ENCODE measurements at places on chromosomes 4 and X.

DNA sequence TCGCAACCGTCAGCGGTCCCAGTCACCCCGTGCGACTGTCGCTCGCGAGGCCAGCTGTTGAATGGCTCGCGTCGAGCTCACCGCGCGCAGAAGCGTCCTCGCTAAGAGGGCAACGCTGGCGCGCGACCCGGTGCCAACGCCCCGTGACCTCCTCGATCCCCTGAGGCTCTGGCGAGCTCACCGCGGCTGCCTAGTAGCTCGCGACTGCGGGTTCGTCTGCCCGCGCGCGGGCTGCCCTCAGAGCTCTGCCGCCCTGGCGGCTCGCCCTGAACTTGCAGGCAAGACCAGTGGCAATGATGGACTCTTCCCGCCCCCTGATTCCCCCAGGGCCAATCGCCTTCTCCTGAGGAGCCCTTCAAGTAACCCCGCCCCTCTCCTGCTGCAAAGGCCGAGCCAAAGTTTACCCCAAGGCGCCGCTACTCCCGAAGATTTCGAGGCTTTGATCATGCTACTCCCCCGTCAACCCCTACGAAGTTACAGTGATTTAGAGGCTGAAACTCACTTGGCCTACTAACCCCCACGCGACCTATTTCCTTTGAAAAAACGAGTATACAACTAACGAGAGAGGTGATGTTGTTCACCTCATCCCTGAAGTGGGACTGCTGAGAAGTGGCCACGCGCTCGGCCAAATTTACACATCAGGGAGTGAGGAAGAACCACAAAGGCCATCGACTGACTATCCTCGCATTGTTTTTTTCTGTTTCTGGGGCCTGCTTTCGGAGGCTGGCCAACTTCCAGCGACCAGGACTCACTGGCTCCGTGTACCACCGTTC lies 37.5 kb downstream of the PGRMC1 start:
- H3K4me1 ChIP-seq, result no peaks in the 10 kb centered on the region
- peaks cover 9% of the 10 kb centered on the region for H3K27me3 ChIP-seq
- DNase-seq, result peak; percentile 13
- no peak overlapping the region for H3K27ac ChIP-seq
- no peaks in the 10 kb centered on the region for H3K36me3 ChIP-seq
- peak overlapping the region; percentile 32 for H3K4me3 ChIP-seq

- H3K4me1 ChIP-seq, result peaks cover 27% of the 10 kb centered on the region
- H3K27ac ChIP-seq, result peak overlapping the region; percentile 97
- peaks cover 11% of the 10 kb centered on the region for H3K27me3 ChIP-seq
- peaks cover 13% of the 10 kb centered on the region for H3K36me3 ChIP-seq
Measured at GRCh38 chr4:145618210-145618931, 814 bp upstream of the MMAA start.

DNA sequence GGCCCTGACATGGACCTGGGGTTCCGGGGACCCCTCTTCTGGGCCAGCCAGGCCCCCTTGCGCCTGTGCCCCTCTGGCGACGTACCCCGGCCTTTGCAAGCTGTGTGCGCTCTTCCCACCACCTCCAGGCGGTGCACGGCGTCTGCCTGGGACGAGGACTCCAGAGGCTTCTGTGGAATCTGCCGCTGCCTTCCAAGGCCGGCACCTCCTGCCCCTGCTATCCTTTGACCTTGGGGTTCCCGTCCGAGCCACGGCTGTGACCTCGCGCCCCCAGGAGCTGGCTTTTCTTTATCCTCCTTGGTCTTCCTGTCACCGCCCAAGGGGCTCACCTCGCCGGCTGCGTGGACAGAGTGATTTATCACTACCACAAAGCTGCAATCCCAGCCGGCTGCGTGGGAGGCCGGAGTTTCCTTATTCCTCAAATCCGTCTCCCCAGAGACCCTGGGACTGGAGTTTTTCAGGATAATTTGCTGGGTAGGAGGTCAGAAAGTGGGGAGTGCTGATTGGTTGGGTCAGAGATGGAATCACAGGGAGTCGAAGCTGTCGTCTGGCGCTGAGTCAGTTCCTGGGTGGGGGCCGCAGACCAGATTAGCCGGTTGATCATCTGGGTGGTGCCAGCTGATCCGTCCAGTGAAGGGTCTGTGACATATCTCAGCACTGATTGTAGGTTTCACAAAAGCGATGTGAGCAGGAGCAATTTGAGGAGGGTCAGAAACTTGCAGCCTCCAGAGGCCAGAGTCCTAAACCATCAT lies 19.8 kb upstream of the PLCXD1 start:
- H3K27me3 ChIP-seq, result no peaks in the 10 kb centered on the region
- H3K36me3 ChIP-seq, result peaks cover 3% of the 10 kb centered on the region
- no peak for DNase-seq
- H3K4me1 ChIP-seq, result no peaks in the 10 kb centered on the region
- no peak overlapping the region for H3K27ac ChIP-seq

DNA sequence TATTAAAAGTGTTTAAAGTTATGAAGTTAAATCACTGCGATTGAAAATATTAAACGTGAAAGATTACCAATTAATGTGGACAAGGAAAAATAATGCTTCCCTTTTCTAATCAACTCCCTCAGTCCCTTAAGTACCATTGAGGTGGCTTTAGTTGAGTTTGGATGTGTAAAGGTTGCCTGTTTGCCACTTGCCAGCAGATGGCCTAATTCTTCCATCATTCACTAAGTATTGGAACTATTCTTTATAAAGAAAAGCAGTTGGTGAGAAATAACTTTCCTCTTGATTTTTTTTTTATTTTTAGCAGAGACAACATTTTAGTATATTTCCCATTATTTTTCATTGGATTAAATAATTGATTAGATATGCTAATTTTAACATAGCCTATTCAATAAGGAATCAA lies 295.9 kb upstream of the TACR3 start:
- no peak overlapping the region for H3K27ac ChIP-seq
- no peaks in the 10 kb centered on the region for H3K27me3 ChIP-seq
- no peak overlapping the region for H3K4me3 ChIP-seq
- no peaks in the 10 kb centered on the region for H3K4me1 ChIP-seq
- no peaks in the 10 kb centered on the region for H3K36me3 ChIP-seq

DNA sequence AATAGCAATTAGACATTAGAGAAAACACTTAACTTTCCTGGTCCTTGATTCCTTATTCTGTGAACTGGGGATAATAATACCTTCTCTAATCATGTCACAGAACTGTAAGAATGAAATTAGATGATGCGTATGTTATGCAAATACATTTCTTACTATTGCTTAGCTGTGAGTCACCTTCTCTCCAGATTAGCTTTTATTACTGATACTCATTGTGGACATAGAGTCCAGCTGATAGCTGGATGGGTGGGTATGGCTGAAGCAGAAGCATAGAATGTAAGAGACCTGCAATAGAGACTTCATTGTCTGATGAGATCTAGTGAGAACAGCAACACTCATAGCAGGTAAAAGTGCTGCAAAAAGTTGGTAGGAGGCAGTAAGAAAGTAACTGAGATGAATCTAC lies 437.2 kb upstream of the ZFP42 start:
- no peak overlapping the region for H3K4me3 ChIP-seq
- no peaks in the 10 kb centered on the region for H3K36me3 ChIP-seq
- H3K4me1 ChIP-seq, result no peaks in the 10 kb centered on the region
- H3K27me3 ChIP-seq, result no peaks in the 10 kb centered on the region
- DNase-seq, result no peak
- H3K27ac ChIP-seq, result no peak overlapping the region

DNA sequence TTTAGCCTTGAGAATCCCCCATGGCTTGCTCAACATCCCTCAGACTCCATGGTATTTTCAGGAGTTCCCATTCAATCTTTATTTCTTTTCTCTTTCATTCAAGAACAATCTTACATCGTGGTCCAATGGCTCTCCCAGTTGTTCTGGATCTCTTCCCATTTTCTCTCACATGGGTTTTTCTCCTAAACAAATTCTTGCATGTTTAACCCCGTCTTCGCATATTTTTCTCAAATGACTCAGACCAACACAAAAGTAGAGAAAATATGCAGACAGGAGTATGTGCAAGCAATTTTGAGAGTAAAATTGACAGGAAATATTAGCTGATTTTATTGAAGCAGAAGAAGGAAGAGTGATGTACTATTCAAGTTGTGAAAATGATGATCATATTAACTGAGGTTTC lies 396.4 kb upstream of the TRAM1L1 start:
- no peaks in the 10 kb centered on the region for H3K4me1 ChIP-seq
- no peaks in the 10 kb centered on the region for H3K36me3 ChIP-seq
- H3K4me3 ChIP-seq, result no peak overlapping the region

DNA sequence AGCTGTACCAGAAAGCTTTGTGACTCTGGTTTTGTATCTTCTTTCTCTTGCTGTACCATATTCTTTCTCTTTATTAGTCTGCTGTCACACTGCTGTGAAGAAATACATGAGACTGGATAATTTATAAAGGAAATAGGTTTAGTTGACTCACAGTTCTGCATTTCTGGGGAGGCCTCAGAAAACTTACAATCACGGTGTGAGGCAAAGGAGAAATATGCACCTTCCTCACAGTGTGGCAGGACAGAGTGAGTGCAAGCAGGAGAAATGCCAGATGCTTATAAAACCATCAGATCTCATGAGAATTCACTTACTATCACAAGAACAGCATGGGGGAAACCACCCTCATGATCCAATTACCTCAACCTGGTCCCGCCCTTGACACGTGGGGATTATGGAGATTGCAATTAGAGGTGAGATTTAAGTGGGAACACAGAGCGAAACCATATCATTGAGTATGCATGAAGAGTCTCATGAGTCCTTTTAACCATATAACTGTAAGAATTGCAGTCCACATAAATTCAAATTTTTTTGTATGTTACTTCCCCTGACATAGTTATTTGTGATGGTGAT lies 67.4 kb upstream of the INPP4B start:
- H3K27ac ChIP-seq, result no peak overlapping the region
- no peaks in the 10 kb centered on the region for H3K36me3 ChIP-seq
- H3K4me1 ChIP-seq, result no peaks in the 10 kb centered on the region

- H3K36me3 ChIP-seq, result no peaks in the 10 kb centered on the region
- H3K27ac ChIP-seq, result no peak overlapping the region
- H3K4me1 ChIP-seq, result no peaks in the 10 kb centered on the region
- no peak overlapping the region for H3K4me3 ChIP-seq
- no peak for DNase-seq
Measured at GRCh38 chr4:174450786-174451125, 71.5 kb downstream of the HPGD start.

DNA sequence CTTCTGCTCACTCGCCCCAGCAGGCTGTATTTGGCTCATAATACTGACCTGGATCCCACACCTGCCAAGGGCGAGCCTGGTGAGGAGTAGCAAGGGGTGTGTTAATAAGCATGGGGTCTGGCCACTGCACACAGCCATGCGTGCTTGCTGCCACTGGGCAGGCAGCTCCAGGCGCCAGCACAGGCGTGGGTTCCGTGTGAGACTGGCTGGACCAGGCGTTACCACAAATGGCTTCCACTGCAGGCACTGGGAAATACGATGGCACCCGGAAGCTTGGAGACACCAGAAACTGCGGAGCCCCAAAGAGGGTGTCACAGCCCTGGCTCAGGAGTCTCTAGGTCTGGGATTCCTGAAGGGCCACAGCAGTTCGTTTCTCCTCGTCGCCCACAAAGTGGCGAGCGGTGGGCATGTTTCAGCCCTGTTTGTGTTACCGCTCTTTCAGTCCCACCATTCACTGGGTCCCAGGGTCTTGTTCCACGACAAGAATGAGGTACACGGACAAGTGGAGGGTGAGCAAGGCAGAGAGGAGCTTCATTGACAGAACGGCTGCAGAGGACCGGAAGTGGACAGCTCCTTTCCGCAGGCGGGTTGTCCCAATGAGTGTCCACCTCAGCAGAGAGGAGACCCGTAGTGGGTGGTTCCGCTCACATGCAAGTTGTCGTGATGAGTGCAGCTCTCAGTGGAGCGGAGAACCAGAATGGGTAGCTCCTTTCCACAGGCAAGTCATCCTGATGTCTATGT lies 428.9 kb downstream of the EPHA5 start:
- no peak for DNase-seq
- H3K4me3 ChIP-seq, result no peak overlapping the region
- no peak overlapping the region for H3K27ac ChIP-seq
- no peaks in the 10 kb centered on the region for H3K36me3 ChIP-seq

DNA sequence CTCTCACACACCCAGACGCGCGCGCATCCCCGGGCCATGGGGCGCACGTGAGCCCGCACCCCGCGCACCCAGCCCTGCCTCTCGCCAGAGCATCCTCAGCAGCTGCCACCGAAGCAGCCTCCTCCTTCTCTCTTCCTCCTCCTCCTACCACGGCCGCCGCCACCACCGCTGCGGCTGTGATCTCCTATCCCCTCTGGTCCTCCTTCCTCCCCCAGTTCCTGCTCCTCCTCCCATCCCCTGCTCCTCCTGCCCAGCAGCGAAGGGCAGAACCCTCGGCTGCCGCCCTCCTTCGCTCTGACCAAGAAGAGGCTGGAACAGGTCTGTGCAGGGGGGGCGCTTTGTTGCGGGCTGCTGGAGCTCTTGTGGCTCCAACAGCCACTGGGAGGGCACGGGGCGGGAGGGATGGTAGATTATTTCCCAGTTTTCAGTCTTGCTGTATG lies 148.7 kb upstream of the CHRDL1 start:
- H3K27ac ChIP-seq, result no peak overlapping the region
- no peaks in the 10 kb centered on the region for H3K36me3 ChIP-seq
- H3K4me1 ChIP-seq, result no peaks in the 10 kb centered on the region
- peaks cover 20% of the 10 kb centered on the region for H3K27me3 ChIP-seq
- H3K4me3 ChIP-seq, result no peak overlapping the region
- DNase-seq, result no peak

GRCh38 chr4:186624951-186625350 lies 69.6 kb upstream of the MTNR1A start:
- no peak overlapping the region for H3K27ac ChIP-seq
- no peaks in the 10 kb centered on the region for H3K36me3 ChIP-seq
- H3K27me3 ChIP-seq, result peaks cover 9% of the 10 kb centered on the region
- DNase-seq, result no peak
- peaks cover 5% of the 10 kb centered on the region for H3K4me1 ChIP-seq

DNA sequence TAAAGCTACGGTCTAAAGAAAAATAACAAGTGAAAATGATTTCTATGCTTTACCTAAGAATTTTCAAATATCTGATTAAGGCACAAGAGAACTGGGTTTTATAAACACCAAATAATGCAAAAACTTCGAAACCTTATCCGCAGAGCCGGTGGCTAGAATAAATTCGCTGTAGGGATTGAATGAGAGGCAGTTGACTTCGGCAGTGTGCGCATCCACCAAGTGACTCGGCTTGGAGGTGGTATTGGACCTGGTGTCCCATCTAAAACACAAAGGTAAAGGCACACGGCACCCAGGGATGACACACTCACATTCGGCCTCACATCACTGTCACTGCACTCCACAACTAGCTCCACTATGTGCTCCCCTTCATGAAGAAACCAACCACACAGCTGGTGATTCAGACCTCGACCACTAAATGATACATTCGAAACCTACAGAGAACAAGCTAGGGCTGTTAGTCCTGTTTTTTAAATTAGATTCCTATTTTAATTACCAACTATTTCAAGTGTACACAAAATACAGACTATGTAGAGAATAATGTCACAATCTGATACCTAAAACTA lies 17.5 kb downstream of the RBBP7 start:
- peaks cover 31% of the 10 kb centered on the region for H3K36me3 ChIP-seq
- H3K4me1 ChIP-seq, result peaks cover 13% of the 10 kb centered on the region
- no peak for DNase-seq
- no peak overlapping the region for H3K27ac ChIP-seq
- no peak overlapping the region for H3K4me3 ChIP-seq

- H3K36me3 ChIP-seq, result no peaks in the 10 kb centered on the region
- no peak overlapping the region for H3K27ac ChIP-seq
- H3K27me3 ChIP-seq, result no peaks in the 10 kb centered on the region
- DNase-seq, result no peak
Measured at GRCh38 chr4:35189988-35190613, 1054.2 kb downstream of the ARAP2 start.

- H3K27ac ChIP-seq, result no peak overlapping the region
- peaks cover 1% of the 10 kb centered on the region for H3K36me3 ChIP-seq
- no peaks in the 10 kb centered on the region for H3K4me1 ChIP-seq
Measured at GRCh38 chr4:115972967-115973366, 859.5 kb upstream of the NDST4 start.

- no peaks in the 10 kb centered on the region for H3K36me3 ChIP-seq
- H3K4me3 ChIP-seq, result no peak overlapping the region
- H3K27ac ChIP-seq, result no peak overlapping the region
- H3K4me1 ChIP-seq, result peaks cover 19% of the 10 kb centered on the region
- H3K27me3 ChIP-seq, result no peaks in the 10 kb centered on the region
Measured at GRCh38 chr4:75696581-75696980, 23.4 kb upstream of the G3BP2 start.

Measured in central memory CD8-positive, alpha-beta T cell (primary cell).